ENCODE measurements at places on chromosomes 7 and 10.

DNA sequence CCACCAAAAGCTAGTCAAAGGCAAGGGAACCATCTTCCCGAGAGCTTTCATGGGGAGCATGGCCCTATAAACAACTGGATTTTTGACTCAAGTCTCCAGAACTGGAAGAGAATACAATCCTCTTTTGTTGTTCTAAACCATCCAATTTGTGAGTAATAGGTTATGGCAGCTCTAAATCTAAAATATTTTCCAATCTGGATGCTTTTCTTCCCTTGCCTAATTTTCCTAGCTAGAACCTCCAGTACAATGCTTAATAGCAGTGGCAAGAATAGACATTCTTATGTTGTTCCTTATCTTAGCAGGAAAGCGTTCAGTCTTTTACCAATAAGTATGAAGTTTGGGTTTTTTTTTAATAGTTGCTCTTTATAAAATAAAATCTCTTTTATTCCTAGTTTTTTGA is 66.7 kb downstream of the AKR1E2 start:
- DNase-seq: no peak

DNA sequence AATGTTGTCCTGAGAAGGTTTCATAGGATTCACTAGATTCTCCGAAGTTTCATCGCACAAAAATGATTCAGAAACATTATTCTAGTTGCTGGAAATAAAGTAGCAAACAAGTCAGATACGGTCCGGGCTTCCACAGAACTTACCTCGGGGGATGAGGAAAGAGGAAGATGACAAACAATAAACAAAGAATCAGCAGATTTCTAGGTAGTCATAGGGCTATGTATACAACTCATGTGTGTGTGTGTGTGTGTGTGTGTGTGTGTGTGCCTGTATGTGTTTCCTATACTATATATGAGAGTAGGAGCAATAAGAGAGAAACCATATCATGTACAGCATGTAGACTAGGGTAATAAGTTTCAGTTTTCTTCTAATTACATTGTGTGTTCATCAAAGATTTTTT is 16.5 kb downstream of the TMEM236 start:
- DNase-seq: no peak

- DNase-seq: no peak
Measured at GRCh38 chr10:75396631-75397495, 4.7 kb downstream of the ZNF503 start.

GRCh38 chr7:100802951-100803350 is 24.4 kb downstream of the EPHB4 start:
- DNase-seq: no peak

- DNase-seq: no peak
Measured at GRCh38 chr7:80432166-80432565, 79.7 kb downstream of the GNAT3 start.

DNA sequence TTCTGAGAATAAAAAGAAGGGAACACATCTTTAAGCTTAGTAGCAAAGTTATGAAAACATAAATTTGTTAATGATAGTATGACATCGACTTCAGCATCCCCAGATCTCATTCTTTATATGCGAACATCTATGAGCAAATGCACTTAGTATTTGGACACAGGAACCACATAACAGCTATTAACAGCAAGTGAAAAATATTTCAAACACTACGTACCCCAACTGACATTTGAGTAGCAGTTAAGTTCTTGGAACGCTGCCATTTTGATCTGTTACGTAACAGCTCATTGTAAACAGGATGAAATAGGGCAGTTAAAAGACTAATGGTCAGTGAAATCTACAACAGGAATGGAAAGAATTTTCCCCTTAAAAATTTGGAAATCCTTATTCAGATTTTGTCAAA is 428.9 kb downstream of the TNS3 start:
- no peak for DNase-seq

DNA sequence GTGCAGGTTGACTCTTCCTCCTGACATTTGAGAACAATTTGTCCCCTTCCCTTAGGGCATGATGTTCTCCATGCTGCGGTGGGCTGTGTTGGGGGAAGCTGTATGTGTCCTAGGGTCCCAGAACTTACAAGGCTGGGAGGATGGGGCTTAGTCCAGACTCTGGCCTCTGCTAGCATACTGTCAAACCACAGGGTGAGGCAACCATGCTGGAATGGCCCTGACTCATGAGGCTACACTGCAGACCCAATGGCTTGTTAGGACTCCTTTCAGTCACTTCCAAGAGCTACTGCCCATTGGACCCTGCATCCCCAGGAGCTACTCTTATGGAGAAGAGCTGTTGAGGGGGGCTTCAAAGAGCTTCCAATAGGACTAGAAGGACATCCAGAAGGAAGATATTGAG is 20.1 kb upstream of the FAM170B start:
- DNase-seq: no peak

- DNase-seq: no peak
Measured at GRCh38 chr10:69626826-69627225, 3.2 kb upstream of the FAM241B start.

DNA sequence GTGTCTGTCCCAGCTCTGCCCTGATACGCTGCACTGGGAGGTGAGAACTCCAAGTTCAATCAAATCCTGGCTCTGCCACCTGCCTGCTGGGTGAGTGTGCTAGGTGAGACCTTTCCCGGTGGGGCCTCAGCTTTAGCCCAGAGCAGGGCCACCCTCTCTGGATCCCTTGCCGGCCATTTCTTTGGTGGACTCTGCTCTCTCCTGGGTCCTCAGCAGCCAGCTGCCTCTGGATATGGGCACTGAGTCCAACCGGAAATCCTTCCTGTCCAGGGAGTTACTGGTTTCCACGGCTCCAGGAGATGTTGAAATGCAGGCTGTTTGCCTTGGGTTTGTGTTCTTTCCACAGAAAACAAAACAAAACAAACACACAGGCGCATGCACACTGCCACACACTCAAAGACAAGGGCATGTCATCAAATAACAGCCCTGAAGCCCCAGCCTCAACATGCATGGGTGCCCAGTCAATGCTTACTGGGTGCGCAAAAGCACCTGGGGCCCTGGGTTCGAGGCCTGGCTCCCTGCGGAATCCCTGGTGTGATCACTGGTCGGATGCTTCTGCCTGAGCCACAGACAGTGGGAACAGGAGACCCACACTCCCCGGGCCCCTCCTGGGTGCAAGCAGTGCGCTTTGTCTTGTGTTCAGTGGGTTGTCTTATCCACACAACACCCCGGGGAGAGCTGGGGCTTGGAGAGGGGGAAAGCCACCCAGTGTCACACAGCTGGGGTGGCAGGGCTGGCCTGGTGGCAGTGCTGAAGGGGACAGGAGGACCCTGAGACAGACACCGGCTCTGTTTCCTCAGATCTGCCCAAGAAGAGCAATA is 33.1 kb downstream of the PPIF start:
- DNase-seq: no peak

GRCh38 chr7:103116991-103117390 is 31.9 kb downstream of the NAPEPLD start:
- no peak for DNase-seq

Data from 8988T (cell line).